ENCODE measurements at places on chromosomes 1 and 21.
A peak's percentile ranks its signal among the peaks of the same experiment; 100 is the strongest.

- DNase-seq, result no peak
Observed at GRCh38 chr1:32334274-32334861, 1.7 kb downstream of the MARCKSL1 start.

- no peak for DNase-seq
Observed at GRCh38 chr1:33921281-33921680, 57.4 kb downstream of the HMGB4 start.

DNA sequence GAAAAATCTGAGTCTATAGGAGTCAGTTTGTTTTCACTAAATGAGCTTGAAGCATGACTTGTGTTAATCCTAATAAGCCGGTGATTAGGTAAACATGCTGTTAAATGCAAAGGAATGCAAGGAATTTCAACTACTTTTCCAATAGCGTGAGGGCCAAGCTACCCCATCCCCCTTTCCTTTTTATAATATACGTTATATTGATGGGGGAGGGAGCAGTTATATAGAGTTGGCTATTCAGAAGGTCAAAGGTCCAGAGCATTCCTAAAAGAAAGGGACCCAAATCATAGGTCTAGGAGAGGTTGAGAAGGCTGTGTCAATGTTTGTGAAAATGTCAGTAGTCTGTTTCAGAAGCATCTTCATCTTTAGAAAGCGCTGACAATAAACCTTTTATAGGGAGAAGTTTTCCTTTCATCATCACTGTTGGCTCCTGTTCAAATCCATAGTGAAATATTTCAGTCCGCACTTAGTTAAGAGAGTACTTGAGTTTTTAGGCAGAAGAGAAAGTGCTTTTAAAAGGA is 3.8 kb downstream of the CCN1 start:
- DNase-seq, result no peak

DNA sequence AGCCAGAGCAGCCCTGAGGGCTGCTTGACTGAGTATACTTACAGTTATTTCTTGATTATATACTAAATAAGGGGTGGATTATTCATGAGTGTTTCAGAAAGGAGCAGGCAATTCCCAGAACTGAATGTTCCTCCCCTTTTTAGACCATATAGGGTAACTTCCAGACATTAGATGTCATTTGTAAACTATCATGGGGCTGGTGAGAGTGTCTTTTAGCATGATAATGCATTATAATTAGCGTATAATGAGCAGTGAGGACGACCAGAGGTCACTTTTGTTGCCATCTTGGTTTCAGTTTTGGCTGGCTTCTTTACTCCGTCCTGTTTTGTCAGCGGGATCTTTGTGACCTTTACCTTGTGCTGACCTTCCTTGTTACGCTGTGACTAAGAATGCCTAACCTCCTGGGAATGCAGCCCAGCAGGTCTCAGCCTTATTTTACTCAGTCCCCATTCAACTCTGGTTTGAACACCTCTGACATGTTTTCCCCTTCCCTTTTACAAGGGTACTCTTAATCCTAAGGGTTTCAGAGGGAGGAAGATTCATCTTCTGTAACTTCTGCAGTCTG is 16.2 kb downstream of the KCTD3 start:
- no peak for DNase-seq

DNA sequence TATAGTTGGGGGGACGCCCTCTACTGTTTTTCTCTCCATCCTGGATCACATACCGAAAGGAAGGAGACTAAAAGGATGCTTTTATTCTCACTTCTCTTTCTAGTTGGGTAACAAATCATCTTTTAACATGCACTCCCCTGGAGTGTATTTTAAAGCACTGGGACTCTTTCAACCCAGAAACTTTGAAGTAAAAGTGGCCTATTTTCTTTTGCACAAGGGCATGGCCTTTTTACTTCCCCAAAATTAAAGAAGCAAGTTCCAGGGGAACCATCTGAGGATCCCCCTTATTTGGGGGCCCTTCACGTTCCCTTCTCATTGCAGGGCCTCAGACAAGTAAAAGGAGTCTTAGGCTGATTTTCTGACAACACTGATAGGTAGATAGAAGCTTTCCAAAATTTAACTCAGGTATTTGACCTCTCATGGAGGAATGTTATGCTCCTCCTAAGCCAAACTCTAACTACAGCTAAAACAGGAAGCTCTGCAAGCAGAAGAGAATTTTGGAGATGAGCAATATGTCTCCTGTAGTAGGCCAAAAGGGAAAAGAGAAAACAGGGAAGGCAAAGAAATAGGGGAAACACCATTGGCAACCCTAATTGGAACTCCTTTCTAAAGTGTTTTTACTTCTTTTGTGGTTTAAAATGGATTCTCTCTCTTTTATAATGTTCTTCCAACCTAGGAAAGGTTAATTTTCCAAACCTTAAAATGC is 8.9 kb upstream of the CD46 start:
- DNase-seq, result no peak

DNA sequence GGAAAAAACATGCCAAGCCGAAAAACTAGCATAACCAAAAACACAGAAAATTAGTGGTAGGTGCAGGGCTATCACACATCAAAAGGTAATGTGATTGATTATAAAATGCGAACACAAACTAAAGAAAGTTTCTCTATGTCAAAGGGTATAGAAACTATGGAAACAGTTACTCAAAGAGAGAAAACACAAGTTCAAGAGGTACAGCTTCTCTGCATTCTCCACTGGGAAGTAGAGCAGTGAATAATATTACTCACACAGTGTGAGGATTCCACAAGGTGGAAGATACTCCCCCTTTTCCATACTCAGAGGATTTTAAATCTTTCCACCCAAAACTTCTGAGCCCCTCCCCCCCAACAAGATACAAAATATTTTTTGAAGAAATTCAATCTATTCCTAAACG is 18.6 kb downstream of the AKT3 start:
- no peak for DNase-seq

DNA sequence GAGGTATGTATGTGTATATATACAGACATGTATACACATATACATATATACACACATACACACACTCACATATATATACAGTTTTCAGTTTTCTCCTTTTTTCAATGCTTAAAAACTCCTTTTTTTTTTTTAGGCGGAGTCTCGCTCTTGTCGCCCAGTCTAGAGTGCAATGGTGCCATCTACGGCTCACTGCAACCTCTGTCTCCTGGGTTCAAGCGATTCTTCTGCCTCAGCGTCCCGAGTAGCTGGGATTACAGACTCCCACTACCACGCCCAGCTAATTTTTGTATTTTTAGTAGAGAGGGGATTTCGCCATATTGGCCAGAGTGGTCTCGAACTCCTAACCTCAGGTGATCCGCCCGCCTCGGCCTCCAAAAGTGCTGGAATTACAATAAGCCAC is 27.0 kb downstream of the STYXL2 start:
- no peak for DNase-seq

GRCh38 chr1:21216835-21217811 is 40.4 kb upstream of the EIF4G3 start:
- DNase-seq, result peak; percentile 72

- DNase-seq, result no peak
Observed at GRCh38 chr1:87358219-87358618, 29.5 kb downstream of the LMO4 start.

DNA sequence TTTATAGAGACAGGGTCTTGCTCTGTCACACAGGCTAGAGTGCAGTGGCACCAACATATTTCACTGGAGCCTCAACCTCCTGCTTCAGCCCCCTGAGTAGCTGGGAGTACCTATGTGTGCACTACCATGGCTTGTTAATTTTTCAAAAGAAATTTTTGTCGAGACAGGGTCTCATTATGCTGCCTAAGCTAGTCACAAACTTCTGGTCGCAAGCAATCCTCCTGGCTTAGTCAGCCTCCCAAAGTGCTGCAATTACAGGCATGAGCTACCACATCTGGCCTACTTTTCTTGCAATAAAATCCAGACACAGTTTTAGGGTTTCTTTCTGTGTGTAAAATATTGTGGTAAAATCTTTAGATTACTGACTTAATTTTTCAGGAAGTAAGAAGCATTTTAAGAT is 27.9 kb upstream of the NTPCR start:
- DNase-seq, result no peak

DNA sequence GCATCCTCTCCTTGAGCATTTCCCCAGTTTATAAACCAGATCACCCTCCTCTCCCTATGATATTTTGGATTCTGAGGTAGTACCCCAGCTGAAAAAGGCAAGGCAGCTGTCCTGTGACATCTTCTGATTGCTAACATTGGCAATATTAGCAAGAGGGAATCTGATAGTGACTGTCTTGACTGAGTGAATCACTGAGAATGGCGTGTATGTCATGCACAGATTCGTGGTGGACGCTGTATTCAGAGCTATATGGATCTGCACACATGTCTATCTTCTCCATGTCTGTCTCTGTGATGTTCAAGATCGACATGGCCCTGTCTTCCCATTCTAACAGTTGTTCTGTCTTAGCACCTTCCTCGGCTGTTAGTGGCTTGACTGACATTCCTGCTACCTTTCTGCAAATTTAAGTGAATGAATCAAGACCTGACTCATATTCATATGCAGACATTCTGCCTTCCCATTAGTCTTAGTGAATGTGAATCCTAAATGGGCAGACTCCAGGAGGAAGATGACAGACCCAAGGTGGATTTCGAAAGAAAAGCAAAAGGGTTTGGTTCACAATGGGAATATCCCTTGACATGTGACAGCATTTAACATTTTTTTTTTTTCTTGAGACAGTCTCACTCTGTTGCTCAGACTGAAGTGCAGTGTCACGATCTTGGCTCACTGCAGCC is 97.7 kb downstream of the PGBD5 start:
- no peak for DNase-seq

DNA sequence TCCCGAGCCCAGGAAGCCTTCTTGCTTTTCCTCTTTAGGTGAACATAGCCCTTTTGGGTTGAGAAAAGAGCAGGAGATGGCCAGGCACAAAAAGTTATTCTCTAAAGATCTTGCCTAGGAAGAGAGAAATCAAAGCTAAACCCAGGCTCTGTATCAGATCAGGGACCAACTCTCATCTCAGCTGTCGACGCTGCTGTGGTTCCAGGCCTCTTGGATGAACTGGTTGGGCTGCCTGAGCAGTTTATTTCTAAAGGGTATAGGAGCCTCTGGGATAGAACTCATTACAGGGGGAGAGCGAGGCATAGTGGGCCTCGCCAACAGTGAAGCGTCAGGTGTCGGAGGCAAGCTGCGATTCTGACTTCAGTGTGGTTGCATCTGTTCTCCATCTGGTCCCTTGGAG is 82.6 kb upstream of the F3 start:
- DNase-seq, result no peak

GRCh38 chr1:8259498-8260290 is 58.2 kb upstream of the SLC45A1 start:
- DNase-seq, result no peak

DNA sequence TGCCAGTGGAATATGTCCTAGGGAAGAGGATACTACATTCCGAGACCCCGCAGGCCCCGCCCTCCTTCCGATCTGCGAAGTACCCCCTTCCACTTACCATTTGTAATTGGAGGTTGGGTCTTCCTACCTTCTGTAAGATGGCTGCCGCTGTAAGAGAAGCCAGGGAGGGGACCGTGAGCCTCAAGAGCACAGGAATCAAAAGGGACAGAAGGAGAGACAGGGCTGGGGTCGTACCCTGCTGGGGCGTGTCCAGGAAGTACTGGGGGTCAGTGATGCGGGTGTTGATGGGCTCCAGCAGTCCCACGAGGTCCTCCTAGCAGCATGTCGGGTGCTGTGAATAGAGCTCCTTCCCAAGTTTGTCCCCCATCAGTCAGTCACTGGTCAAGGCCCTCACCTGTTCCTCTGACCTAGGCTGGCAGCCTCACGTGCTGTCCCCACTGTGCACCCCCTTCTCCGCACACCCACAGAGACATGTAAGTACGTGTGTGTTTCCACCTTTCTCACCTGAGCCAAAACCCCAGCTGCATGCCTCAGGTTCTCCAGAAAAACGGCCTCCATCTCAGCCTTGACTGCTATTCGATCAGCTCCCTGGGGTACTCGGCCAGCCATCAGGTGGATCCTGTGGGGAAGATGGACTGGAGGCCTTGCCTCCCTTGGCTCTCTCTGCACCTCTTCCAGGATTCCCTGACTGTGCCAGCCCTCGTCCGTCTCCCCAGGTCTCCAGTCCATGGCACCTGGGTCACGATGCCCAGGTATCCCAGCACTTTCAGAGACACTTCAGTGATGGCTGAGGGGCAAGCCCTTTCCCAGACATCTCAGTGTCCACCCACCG is 1.8 kb downstream of the HYI start:
- DNase-seq, result no peak

- DNase-seq, result no peak
Observed at GRCh38 chr1:171446386-171446785, 38.9 kb upstream of the PRRC2C start.

- no peak for DNase-seq
Observed at GRCh38 chr1:193229136-193229535, 42.7 kb upstream of the B3GALT2 start.

DNA sequence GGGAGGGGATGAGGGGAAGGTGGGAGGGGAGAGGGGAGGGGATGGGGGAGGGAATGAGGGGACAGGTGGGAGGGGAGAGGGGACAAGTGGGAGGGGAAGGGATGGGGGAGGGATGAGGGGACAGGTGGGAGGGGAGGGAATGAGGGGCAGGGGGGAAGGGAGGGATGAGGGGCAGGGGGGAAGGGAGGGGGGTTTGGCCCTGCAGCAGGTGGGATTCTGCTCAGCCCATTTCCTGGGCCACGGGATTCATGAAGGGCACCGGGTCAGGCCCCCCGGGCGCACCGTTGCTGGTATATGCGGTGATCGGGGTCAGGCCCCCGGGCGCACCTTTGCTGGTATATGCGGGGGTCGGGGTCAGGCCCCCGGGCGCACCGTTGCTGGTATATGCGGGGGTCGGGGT is 15.1 kb upstream of the SAMD11 start:
- DNase-seq, result no peak

- no peak for DNase-seq
Observed at GRCh38 chr1:188826800-188827199, 1650.9 kb downstream of the BRINP3 start.

DNA sequence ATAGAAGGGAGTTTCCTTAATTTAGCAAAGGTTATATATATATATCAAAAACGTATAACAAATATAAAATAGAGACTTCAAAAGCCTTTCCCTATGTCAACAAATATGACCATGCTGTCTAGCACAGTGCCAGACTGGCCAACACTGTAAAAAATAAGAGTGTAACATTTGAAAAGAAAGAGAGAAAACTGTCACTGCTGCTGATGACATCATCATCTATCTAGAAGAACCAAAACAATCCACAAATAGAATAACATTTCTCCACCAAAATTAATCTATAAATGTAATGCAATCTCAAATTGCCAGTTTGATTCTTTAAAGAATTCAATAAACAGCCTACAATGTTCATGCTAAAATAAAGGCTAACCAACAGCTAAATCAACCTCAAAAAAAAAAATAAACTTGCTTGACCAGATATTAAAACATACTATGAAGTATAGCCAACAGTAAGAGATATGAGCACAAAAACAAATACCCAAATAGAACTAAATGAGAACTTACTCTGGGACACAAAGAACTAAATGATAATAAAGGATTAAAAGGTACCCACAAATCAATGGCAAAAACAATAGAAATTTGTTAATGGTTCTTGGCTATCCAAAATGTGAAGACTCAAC is 50.2 kb downstream of the ENAH start:
- DNase-seq, result no peak

All from CD4-positive, alpha-beta T cell treated with Interleukin-2 at 100 ng/mL for 4 hours (primary cell).